Kidney (tissue), 22 donors: ENCODE measurements at places on chromosomes 3 and 15. TPM values are rescaled to one million over a fixed set of nuclear protein-coding genes. Genes with fewer than 3 reads are reported as not detected.

GRCh38 chr15:23648920-23649515 lies 1.4 kb upstream of the MAGEL2 start:
- DNase-seq, result peak; percentile 24

GRCh38 chr15:48865370-48866079 lies 12.4 kb upstream of the EID1 start:
- peak; percentile 38 for DNase-seq

The TLR9 gene
- 0.94 TPM for total RNA-seq

DNA sequence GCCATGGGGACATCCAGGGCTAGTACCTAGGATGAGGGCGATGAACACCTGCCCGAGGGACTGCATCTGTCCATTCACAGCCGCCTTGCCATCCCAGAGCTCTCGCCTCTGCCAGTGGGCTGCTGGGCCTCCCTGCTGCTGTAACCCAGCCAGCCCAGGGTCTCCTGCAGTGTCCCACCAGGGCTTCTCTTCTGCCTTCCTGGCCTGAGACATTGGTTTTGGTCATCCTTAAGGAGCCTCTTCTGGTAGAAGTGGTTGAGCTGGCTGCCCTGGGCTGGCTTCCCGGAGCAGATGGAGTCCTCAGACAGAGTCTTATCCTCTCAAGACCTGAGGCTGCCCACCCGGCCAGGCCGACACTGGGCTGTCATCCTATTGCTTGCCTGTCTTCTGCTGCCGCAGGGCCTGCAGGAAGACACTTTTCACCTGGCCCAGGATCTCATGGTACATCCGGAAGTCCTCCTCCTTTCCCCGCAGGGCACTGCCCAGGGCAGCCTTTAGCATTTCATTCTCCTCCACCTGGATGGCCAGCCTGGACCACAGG lies 6.1 kb upstream of the HHATL start:
- peak; percentile 7 for DNase-seq

GRCh38 chr3:42014921-42015533 lies 53.1 kb upstream of the ULK4 start:
- peak; percentile 53 for DNase-seq

The PARP3 gene
- total RNA-seq, result 28.5 TPM

GRCh38 chr3:192835818-192836815 lies 81.5 kb downstream of the MB21D2 start:
- no peak for DNase-seq

- no peak for DNase-seq
These were observed 150.1 kb downstream of the PLD1 start for GRCh38 chr3:171660188-171660587.

The TYRO3 gene
- total RNA-seq, result 2.5 TPM

- DNase-seq, result no peak
These were observed 24.1 kb downstream of the PDIA5 start for GRCh38 chr3:123090728-123091531.

- DNase-seq, result no peak
These were observed 534 bp downstream of the FRMD5 start for GRCh38 chr15:44194323-44195150.

DNA sequence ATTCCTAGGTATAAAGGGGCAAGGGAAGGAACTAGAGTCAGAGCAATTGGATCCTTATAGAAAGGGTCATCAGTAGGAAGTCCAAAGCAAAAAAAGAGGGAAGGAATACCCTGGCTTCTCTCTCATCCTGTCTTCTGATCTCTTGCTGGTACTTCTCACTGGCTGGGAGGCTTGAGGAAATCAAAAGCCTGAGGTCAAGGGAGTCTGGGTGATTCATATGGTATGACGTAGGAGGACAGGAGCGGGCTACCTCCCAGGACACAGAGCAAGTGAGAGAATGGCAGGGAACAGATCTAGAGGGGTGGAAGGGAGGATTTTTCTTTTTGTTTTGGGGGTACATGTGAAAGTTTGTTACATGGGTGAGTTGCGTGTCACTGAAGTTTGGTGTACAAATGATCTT lies 76.0 kb downstream of the CFAP20DC start:
- no peak for DNase-seq

The GOLGA6L7 gene
- not detected for total RNA-seq

The PPP1R14D gene
- not detected for total RNA-seq

The DZIP3 gene
- total RNA-seq, result 15.5 TPM

The CERS3 gene
- 0.31 TPM for total RNA-seq

DNA sequence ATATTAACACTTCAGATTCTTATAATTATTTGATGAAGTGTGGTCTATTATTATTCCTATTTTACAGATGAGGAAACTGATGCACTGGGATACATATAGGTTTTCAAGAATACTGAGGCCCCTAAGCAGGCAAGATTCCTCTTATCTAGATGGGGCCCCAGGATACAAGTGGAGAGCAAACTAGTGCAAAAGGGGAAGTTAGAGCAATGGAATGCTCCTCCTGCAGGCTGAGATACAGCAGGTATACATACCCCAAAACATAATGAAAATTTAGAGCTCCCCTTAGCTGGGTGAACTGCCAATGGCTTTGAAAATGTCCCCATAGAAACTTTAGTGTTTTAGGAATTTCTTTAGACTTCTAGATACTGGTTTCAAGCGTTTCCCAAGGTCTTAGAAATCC lies 247.1 kb downstream of the CHST2 start:
- DNase-seq, result no peak

DNA sequence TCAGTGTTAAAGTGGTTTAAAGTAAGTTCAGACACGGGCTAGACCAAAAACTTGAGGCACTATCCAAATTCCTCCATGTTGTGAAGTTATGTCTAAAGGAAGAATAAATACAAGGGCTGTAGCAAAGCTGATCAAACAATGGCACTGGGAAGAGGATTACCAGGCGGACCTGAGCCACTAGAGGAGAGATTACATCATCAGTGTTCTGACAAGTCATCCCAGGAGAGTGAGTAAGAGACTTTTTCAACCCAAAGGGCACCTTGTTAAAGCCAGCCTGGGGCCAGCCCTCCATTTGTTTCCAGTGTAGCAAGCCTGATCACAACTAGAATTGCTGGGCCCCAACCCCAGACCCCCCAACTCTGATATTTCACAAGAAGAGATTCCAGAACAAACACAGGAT lies 166.9 kb downstream of the DCLK3 start:
- DNase-seq, result no peak

The SCN11A gene
- total RNA-seq, result 0.25 TPM

- no peak for DNase-seq
These were observed 131.1 kb upstream of the BFSP2 start for GRCh38 chr3:133268726-133269134.

- no peak for DNase-seq
These were observed 61.0 kb downstream of the IQSEC1 start for GRCh38 chr3:13012221-13012691.

GRCh38 chr3:151673974-151674373 lies 59.8 kb upstream of the AADACL2 start:
- DNase-seq, result no peak

GRCh38 chr3:187913617-187914033 lies 168.4 kb upstream of the BCL6 start:
- no peak for DNase-seq

DNA sequence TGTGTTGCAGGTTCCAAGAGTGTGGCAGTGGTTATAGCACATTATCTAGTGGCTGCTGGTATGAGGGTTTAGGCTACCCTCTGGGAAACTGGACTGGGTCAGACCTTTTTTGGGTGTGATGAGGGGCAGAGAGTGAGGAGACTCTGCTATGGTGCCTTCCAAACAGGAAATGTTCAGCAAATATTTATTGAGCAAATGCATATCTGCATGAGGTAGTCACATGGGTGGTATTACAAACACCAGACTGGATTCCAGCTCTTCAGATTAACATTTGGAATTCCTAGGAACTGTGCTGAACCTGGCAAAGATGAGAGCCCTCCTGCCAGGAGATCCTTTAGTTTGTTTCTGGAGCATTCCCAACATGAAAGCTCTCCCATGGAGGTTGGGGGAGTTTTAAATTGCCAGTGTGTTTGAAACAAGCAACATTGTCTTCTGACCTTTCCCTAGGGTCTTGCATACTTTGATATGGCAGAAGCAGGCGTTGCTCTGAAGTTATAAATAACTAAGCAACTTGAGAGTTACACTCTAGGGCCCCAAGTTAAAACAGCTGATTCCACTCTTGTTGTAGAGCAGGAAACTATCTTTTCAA lies 341.2 kb upstream of the C2CD4B start:
- no peak for DNase-seq

DNA sequence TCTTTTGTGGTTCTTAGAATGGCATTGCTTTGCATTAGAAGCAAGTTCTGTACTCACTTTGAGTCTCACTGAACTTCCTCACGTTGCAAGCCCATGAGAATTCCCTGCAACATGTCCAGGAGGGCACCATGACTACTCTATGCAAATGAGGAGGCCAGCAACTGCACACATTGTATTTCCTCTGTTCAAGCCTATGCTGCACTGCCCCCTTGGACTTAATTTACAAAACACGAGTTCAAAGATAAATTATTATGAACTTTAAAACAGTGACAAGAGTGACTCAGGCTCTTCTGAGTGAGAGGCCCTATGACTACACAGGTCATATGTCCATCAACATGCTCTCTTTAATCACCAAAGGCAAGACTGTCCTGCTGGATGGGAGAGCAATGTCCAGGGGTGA lies 484.2 kb upstream of the ATP11B start:
- DNase-seq, result no peak

DNA sequence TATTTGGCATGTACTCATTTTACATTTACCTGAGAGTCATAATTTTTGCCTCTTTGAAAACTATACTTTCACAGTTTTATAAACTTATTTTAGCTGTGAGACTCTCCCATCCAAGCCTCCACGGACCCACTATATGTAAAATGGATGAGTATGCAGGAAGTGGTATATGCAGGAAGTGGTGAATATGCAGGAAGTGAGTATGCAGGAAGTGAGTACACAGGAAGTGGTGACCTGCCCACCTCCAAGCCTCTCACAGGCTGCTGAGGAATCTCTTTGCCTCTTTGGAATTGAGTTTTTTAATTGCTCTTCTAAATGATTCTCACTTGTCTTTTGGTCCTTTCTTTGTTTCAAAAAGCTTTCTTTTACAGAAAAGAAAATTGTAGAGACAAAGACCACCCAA lies 85.2 kb downstream of the KBTBD8 start:
- DNase-seq, result no peak

GRCh38 chr3:108403686-108404345 lies 106.6 kb downstream of the MYH15 start:
- no peak for DNase-seq

The PRR20G gene
- total RNA-seq, result not detected

- DNase-seq, result no peak
These were observed 213.4 kb upstream of the PEX5L start for GRCh38 chr3:180250172-180250571.

DNA sequence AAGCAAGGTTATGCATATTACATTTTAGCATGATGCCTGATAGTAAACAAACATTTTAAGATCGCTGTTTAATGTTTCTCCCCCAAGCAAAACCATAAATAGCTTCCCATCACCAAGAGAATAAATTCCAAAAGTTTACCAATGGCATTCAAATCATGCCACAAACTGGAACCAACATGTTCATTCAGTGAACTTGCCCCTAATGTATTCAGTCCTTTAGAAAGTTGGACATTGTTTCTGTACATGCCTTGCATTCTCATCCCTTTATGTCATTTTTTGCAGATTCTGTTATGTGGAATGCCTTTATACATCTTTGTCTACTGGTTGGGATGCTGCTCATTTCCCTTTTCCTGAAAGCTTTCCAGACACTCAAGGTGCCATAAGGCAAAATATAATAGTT lies 105.5 kb downstream of the PYDC2 start:
- no peak for DNase-seq

The TMC3 gene
- total RNA-seq, result not detected

DNA sequence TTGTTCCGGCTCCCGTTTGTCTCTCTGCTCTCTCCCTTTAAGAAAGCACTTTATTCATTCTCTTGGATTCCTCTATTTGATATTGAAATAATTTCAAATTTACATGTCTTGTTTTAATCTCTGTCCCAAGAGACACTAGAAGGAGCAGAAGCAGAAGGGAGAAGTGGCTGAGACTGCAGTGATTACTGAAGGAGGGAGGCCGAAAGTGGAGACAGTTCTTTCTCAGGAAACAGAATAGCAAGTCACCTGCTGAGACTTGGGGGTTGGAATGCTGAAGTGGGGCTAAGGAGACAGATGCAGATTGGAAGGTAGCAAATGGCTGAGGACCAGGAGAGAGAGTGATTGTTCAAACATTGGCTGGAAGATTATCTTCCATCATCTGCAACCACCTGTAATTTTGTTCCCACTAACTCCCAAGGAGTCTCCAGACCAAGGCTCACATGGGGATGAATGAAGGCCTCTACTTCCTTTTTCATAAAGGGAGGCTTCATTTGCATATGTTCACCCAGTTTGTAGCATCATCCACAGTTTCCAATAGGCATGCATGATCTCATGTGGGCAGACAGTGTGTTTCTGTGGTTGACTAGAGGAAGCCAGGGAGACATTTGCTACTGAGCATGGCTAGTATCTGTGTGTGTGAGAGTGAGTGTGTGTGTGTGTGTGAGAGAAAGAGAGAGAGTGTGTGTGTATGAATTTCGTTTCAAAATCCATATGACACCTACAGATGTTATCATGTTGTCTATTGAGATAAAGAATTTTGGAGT lies 24.0 kb downstream of the LTF start:
- no peak for DNase-seq

The ANKRD34C gene
- total RNA-seq, result not detected

- DNase-seq, result no peak
These were observed 172.4 kb downstream of the DCLK3 start for GRCh38 chr3:36591959-36592358.

DNA sequence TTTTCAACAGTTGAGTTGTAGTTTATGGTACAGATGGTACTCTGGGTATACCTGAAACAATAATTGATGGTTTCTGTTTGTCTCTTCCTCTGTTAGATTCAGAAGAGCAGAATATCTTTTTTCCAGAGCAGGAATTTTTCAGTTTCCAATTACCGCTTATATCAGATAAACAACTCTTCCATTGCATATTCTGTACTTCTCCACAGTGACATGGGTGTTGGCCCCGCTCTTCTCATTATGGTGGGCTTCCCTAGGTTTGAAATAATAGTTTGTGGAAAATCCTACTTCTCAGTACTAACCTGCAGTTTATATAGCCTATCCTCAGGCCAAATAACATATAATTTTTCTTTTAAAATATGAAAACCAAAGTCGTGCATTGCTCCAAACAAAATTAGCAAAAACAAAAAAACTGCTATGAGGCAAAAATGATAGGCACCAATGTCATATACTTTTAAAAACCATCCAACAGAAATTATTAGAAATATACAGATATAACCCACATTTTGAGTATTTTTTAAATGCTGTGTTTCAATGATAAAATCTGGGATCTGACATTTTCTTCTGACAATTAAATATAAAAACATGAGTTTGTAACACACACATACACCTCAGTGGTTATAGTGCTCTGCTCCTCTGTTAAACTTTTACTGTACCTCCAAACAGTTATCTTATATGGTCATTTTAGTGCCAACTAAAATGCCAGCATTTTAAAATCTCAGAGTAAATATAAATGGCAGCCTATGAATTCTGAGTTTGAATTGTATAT lies 56.8 kb downstream of the CMSS1 start:
- DNase-seq, result no peak
